ENCODE measurements at places on chromosomes 7 and 10.

GRCh38 chr10:96645191-96645721, 58.4 kb upstream of the TM9SF3 start:
- DNase-seq, result no peak

GRCh38 chr10:60394446-60394845, 4.8 kb upstream of the ANK3 start:
- no peak for DNase-seq

DNA sequence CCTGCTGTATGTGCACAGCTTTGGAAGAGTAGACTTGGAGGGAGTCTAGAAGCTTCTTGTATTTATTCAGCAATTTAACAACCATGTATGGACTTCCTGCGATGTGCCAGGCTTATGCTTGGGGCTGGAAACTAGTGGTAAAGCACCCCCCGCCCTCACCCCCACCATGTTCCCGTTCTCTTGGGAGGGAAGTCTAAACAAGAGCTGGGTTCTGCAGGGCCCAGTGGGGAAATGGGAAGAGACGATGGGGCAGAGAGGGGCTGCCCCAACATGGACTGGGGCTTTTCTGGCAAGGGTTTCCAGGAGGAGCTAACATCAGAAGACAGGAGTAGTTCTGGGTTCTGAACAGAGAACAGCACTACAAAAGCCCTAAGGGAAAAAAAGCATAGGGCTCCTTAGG, 8.0 kb downstream of the RASSF4 start:
- DNase-seq, result no peak

DNA sequence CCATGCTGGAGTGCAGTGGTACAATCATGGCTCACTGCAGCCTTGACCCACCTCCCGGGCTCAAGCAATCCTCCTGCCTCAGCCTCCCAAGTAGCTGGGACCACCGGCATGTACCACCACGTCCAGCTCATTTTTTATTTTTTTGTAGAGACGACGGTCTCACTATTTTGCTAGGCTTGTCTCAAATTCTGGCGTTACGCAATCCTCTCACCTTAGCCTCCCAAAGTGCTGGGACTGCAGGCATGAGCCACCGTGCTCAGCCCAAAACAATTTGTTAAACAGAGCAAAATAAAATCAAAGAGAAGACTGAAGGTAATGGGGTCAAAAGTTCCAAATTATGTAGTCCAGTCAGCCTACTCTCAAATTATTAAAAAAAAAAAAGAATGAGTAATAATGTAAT, 8.7 kb upstream of the JMJD1C start:
- no peak for DNase-seq

DNA sequence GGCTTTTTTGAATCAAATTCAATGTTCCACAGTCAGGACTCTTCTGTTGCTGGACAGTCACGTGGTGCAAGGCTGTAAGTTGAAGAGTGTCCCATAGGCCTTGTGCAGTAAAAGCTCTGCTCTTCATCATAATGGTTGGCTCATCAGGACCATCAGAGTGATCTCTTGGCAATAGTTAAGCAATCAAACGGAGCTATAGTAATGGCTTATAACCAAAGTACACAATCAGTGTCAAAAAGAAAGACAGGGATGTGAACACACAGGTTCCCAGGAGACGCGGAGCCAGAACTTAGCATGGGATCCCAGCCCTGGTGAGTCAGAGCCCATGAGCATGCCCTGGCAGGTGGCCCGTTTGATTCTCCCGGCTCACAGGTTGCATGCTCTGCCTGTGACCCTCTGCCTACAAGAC, 10.8 kb upstream of the GPNMB start:
- no peak for DNase-seq

- no peak for DNase-seq
Observed at GRCh38 chr10:72104472-72105097, 16.2 kb upstream of the SPOCK2 start.

DNA sequence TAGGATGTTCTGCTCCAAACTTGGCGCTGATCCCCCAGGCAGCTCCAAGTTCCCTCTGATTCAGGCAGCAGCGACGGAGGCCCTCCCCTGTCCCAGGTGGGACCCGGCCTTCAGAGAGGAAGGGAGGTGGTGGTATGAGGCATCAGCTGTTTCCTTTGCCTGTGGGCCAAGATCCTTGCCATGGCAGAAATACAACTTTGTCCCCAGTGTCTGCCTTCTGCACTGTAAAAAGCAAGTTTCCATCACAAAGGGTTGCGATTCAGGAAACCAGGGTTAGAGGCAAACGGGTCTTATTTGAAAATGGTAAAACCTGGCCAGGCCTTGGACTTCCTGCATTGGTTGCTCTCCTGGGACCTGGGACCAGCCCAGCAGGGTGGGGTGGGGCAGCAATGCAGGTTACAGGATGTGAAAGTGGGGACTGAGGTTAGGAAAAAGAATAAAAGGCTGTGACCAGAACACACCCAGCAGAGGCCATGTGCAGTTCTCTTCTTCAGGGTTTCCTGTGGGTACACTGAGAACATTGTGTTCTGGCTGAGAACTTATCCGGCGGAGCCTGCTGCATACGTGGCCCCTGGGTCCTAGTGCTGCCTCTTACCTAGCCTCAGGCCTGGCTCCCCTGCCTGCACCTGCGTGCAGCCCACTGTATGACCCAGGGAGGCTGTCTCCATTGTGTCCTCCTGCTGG, 25.1 kb upstream of the DDIT4 start:
- no peak for DNase-seq

- no peak for DNase-seq
Observed at GRCh38 chr7:139720705-139721231, 57.0 kb downstream of the HIPK2 start.
